ENCODE measurements at places on chromosomes 6 and 20.

DNA sequence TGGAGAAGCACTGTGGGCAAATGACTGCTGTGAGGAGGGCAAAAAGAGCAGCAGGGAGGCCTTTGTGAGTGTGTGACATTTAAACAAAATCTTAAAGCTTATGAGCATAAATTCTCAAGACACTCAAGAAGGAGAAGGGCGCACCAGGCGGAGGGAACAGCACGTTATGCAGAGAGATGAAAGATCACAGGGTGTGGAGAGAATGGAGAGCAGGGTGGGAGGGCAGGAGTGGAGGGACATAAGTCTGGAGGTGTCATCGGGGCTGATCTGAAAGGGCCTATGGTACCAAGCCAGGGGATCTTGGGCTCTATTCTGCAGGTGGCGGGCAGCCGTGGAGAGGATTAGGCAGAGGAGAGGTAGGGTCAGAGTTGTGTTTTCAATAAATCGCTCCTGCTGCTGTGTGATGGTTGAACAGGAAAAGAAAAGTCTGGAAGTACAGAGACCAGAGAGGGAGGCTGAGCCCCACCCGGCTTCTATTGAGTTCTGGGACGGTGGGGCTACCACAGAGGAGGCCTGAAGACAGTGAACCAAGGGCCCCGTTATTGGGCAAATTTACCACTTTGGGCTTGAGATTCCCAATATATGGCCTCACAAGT is 24.3 kb upstream of the DLGAP4 start:
- no peak for DNase-seq

DNA sequence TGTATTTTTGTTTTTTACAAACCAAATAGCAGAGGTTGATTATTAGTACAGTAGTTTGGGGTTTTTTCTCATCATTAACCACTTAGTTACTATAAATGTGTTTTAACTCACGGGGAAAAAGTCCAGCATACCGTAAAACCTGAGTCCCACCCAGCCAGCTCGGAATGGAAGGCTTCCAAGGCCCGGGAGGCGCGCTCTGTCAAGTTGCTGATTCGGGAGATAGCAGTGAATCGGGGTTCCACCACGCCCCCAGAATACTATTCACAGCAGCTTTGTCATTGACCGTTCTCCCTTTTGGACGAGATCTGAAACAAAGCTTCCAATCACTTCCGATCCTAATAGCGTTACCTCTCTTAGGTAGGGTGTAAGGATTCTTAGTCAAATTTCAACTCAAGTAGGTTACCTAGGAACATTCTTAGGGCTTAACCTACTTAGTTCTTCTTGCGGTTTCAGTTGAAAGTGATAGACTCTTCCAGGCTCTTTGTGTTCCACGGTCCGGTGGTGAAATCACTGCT is 232.8 kb upstream of the QKI start:
- DNase-seq = no peak

- DNase-seq = no peak
Observed at GRCh38 chr6:17454316-17455005, 61.1 kb downstream of the CAP2 start.

GRCh38 chr6:163996491-163996890 is 582.0 kb downstream of the QKI start:
- DNase-seq = no peak

DNA sequence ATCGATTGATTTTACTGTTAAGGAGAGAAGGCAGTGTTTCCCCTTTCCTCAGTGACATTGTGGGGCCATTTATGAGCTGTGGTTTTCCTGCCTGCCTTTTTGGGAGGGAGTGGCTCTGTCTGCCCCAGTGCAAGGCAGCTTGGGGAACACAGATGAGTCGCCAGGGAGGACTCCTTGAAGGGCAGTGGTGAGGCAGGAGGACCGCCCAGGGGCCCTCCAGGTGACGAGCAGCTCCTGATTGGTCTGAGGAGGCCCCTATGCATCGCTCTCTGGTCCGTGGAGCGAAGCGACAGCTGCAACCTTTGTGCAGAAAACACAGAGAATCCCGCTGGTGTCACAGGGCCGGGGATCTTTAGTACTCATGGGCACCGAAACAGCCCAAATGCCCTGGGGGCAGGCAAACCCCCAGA is 100.3 kb downstream of the TMEM242 start:
- DNase-seq = no peak

DNA sequence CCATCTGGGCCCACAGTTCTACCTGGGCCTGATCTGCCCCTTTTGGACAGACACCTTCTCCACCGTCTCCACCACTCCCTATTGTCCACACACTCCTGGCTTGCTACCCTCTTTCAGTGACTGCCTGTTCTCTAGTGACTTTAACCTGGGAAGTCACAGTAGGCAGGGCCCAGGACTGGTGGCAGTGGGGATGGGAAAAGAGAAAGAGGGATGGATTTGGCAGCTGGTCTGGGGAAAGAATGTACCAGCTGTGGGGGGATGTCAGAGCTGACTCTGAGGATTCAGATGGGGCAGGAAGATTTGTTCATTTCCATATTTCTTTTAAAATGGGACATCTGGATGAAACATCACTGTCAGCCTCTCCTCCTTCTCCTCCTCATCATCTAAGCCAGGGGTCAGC is 85.5 kb downstream of the SULF2 start:
- DNase-seq = no peak

DNA sequence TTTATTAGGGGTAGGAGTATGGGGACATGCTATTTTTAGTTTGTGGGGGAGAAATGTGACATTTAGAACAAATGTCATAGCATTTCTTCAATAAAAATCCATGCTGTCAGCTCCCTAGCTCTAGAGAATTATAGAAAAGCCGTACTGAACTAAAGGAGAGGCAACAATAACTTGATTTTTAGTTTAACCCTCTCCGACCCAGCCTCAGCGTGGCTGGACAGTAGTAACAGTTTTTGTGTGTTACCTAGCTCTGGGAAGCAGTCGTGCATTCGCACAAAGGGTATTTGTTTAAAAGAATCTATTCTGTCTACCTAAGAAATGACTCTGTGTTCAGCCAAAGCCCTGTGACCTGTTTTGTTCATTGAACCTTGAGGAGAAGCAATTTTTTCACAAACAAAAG is 442.4 kb upstream of the SOX4 start:
- DNase-seq = no peak

- no peak for DNase-seq
Observed at GRCh38 chr6:1636971-1637871, 27.5 kb downstream of the FOXC1 start.

GRCh38 chr6:13953061-13953705 is 28.4 kb downstream of the RNF182 start:
- no peak for DNase-seq

DNA sequence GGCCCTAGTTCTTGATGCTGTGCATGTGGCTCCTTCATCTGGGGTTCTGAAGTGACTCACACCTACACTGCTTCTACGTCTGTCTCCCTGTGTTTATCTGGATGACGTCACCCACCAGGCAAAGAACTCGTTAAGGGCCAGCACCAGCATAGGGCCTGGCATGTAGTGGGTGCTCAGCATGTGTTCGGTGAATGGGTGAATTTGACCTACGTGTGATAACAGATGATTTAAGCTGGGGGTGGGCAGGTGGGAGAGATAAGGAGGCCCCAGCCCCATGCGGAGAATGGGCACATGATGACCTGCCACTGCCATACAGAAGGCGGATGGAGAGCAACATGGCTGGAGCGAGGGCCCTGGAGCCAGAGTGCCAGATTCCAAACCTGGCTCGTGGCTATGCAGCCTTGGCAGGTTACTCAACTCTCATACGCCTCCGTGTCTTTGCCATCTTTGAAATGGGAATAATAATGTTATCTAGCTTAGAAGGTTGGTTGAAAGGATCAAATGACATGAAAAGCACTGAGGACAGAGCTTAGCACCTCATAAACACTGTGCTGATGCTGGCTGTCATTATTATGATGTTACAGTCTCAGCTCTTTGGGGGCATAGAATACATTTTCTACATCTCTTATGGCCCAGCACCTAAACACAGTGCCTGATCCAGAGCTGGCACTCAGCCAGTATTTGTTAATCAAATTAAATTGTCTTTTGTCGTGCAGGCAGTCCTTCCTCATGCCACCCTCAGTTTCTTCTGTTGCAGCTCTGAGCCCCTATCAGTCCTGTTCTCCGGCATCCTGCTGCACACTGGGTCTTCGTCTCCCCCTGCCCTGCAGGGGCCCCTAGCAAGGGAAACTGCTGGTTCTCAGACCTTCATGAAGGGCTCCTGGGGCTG is 39.6 kb downstream of the VEGFA start:
- no peak for DNase-seq

GRCh38 chr20:63099456-63100173 is 92.9 kb upstream of the BHLHE23 start:
- no peak for DNase-seq

DNA sequence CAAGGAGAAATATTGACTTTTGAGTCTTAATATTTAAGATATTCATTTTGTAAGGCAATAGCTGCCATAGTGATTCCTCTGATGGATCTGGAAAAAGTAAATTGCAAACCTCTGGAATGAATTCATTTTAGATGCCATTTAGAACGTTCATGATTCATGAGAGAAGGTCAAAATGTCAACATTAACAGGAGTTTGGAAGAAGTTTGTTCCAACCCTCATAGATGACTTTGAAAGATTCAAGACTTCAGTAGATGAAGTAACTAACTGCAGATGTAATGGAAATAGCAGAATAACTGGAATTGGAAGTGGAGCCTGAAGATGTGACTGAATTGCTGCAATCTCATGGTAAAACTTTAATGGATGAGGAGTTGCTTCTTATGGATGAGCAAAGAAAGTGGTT is 100.9 kb upstream of the CCN2 start:
- no peak for DNase-seq

DNA sequence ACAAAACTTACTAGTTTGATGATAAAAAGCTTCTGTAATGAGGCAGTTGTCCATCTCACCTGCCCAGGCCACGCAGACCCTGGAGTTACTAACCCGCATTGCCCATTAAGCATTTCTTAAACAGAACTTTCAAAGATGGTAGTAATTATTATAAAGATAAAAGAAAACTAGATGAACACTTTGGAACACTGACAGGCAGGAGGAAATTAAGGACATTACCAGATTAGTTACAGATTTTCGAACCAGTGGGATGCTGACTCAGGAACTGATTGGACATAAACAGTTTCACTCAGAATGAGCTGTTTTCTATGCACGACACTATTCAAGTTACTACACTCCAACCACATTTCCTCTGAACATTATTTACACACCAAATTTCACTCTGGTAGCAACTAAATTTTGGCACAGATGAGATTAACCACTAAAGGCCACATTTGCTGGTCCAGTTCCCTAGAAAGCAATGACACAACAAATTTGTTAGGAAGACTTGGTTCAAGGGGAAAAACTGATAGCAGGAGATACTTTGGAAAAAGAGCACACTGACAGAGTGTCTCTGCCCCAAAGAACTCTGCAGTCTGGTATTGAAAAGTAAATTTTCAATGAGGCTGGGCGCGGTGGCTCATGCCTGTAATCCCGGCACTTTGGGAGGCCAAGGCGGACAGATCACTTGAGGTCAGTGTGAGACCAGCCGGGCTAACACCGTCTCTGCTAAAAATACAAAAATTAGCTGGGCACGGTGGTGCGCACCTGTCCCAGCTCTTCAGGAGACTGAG is 3.0 kb downstream of the ROMO1 start:
- DNase-seq = no peak

GRCh38 chr6:92559611-92560010 is 859.7 kb downstream of the EPHA7 start:
- no peak for DNase-seq

DNA sequence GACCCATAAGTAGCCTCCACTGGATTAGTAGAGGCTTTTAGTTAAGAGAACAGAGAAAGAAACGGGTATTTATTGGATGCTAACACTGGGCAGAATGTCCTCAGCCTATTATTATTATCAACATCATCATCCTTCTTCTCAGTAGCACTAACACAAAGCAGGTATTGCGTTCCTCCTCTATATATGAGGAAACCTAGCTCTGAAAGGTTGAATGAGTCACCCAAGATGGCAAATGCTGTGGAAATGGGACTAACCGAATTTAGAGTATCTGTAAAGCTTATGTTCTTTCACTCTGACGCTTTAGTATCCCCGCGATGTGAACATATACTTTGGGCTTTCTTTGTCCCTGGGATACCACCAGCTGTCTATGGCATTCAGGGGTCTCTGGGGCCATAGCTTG is 77.0 kb downstream of the ADTRP start:
- DNase-seq = no peak

DNA sequence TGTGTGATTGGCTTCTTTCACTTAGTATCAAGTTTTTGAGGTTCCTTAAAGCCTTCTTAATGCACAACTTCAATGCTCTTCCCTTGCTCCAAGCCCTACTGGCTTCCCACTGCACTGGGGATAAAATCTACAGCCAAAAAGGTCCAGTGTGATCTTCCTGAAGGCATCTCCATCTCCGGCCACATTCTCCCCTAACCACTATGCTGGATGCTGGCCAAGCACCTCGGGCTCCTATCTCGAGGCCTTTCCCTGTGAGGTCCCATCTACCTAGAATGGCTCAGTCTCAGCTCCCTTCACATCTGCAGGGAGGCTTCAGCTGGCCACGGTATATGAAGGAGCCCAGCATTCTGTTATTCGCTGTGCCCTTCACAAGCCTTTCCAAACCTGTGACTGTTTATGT is 48.1 kb downstream of the CNKSR3 start:
- no peak for DNase-seq

DNA sequence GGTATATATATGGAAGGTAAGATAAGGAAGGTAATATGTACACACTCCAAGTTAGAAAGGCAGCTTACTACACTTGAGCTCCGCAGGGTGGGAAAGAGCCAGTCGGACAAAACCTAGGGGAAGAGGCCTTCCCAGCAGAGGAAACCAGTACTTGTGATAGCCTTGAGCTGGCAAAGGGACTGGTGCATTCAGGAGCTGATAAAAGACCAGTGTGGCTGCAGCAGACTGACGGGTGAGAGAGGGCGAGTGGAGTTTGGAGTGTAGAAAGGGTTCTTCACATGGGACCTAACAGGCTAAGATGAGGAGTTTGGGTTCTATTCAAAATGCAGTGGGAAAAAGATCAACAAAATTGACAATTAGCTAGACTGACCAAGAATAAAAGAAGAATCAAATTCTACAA is 49.3 kb upstream of the KIF13A start:
- no peak for DNase-seq

- no peak for DNase-seq
Observed at GRCh38 chr6:118735320-118735719, 83.9 kb upstream of the CEP85L start.

DNA sequence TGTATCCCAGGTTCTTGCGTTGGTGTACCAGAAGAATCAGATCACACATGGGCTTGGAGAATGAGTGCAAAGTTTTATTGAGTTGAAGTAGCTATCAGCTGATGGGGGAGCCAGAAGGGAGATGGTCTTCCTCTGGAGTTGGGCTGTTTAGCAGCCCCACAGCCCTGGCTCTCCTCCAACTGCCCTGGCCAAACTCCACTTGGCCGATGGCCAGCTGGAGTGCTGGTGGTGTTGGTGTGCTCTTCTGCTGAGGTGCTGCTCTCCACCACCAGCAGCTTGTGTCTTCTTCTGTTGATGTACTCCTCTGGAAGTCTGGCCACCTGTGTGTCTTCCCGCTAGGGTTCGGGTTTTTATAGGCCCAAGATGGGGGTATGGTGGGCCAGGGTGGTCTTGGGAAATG is 172.8 kb downstream of the TINAG start:
- DNase-seq = no peak

- no peak for DNase-seq
Observed at GRCh38 chr20:39453890-39454289, 491.7 kb downstream of the DHX35 start.

Measured in anterior cingulate cortex (tissue), 58 donors.